ENCODE measurements at places on chromosomes 16 and 17.
A peak's percentile ranks its signal among the peaks of the same experiment; 100 is the strongest.

DNA sequence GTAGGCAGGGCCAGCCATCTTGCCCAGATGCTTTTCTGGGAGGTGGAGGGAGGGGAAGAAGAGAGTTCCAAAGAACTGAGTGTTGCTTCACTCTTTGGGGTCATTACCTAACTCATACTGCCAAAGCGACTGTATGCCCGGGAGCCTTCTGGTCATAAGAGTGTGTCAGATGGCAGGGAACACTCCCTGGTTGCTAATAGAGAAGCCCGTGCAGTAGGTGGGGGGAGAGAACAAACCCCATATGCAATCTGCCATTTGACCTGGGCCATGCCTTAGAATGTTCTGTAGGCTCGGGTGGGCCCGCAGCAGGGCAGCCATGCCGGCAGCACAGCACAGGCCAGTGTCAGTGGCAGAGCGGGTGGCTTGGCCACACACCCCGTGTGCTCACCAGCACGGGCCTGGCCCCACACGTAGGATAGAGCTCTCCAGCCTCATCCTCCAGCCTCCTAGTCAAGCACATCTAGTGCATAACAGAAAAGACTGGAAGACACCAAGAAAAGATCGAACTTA lies 120.5 kb downstream of the SOCS1 start:
- DNase-seq, result no peak

DNA sequence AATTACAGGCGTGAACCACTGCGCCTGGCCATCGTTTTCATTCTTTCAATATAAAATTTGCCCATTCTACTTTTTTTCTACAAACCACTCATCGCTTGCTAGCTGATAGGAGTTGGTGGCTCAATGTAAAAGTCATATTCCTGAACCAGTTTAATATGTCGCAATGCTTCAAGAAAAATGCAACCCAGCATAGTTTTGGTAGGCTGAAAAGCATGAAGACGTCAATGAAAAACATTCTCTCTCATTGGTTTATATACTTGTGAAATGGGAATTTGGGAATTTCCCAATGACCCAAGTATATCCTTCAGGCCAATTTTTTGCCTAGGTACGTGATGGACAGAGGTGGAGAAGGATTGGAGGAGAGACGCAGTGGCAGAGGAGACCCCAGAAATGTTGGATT lies 26.9 kb downstream of the USP43 start:
- DNase-seq, result no peak

DNA sequence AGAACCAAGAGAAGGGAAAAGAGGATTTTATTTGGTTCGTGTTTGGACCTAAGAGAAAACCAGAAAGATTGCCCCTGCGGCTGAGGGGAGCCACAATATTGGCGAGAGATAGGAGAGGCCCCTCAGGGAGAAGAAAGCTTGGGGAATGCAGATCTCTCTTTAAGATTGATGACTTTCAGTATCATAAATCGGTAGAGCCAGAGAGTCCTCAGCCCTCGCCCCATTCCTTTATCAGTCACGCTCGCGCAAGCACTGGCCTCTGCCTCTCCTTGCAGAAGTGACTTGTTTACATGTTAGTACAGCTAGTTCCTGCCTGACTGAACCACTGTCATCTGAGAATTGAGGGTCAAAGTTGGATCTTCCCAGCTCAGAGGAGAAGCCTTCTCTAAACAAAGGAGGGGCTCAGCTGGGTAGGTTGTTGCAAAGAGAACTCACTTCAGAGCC lies 21.5 kb upstream of the KRT19 start:
- no peak for DNase-seq

DNA sequence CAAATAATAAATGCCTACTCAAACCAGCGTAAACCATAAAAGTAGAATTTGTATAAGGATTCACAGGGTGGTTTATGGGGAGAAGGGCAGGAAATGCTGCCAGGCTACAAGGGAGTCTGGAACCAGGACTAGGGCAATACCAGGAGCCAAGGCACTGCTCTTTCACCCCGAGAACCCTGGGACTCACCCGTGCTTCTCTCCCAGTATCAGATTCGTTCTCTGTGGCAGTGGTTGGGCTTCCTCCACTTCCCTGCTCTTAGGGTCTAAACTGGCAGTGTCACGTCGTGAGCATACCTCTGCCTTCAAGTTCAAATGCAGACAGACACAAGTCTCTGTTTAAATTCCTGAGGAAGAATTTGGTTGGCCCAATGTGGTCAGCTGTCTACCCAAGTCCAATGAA lies 49.3 kb downstream of the PRKCA start:
- DNase-seq, result no peak

GRCh38 chr16:5193861-5194260 lies 96.3 kb upstream of the EEF2KMT start:
- DNase-seq, result no peak

GRCh38 chr16:1828645-1829410 lies 1.8 kb downstream of the FAHD1 start:
- DNase-seq, result no peak

- DNase-seq, result peak; percentile 23
Measured at GRCh38 chr17:27879987-27880608, 13.1 kb downstream of the LYRM9 start.

- DNase-seq, result peak; percentile 7
Measured at GRCh38 chr17:21119247-21119918, 7.4 kb upstream of the DHRS7B start.

DNA sequence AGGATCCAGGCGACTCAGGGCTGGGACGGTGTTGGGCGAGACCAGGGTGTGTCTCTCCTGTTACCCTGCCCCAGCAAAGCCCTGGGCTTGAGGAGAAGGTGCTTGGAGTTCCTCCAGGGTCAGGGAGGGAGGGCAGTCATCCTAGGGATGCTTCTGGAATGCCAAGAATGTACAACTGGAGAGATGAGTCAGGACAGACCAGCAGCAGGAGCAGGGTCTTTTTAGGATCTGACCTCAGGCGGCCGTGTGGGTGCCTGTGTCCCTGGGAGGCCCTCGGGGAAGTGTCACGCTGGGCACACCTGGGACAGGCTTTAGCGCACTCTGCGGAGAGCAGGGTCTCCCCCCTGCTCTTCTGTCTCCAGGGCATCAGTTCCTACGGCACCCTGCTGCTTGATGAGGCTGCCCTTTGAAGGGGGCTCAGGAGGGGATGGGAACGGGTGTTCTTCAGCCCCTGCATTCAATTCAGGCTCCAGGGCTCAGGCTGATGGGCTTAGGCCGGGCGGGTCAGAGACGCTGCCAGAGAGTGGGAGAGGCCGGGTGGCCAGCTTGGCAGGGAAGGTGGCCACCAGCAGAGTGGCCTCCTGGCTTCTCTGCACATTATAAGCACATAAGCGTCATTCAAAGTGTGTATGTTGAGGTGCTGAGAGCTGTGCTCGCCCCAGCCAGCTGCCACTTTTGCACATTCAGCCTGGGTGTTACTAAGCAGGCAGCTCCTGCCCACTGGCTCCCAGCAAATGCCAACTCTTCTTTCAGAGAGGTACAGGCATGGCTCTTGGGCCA lies 8.4 kb upstream of the MTSS2 start:
- DNase-seq, result no peak

GRCh38 chr17:72226322-72226721 lies 105.5 kb downstream of the SOX9 start:
- no peak for DNase-seq

DNA sequence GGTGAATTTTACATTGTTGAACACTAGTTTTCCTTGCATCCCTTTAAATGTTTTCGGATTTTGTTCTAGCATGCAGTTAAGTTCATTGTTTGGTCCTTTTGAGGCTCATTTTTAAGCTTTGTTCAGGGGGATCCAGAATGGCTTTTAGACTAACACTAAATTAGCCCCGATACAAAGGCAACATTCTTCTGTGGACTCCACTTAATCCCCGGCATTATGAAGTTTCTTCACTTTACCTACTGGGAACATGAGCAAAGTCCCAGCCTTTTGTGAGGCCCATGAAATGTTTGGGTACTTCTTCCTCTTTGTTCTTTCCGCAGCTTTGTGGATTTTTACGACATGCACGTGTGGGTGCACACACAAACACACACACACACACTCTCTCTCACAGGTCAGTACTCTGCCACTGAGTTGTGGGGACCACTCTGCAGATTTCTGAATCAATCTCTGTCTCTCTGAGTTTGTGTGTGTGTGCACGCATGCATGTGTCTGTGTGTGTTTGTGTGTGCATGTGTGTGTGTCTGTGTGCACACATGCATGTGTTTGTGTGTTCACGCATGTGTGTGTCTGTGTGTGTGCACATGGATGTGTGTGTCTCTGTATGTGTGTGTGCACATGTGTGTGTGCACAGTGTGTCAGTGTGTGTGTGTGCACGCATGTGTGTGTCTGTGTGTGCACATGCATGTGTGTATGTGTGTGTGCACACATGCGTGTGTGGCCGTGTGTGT lies 240.4 kb upstream of the TNRC6C start:
- DNase-seq, result no peak

GRCh38 chr16:79542237-79542774 lies 58.2 kb downstream of the MAF start:
- DNase-seq, result no peak

DNA sequence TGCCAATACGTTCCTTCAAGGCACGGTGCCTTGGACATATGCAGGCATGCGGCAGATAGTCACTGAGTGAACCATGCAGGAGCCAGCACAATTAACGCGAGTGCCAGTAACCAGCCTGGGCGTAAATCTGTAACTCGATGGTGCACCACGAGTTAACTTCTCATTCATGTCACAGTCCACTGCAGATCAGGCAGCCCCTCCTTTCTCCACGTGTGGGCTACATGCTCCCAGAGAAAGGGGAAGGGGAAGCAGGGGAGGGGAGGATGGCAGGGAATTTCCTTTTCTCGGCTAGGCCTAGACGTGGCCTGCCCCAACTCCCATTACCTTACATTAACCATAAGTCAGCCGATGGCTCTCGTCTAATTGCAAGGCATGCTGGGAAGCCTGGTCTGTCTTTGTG lies 287.9 kb downstream of the CPPED1 start:
- DNase-seq, result no peak

DNA sequence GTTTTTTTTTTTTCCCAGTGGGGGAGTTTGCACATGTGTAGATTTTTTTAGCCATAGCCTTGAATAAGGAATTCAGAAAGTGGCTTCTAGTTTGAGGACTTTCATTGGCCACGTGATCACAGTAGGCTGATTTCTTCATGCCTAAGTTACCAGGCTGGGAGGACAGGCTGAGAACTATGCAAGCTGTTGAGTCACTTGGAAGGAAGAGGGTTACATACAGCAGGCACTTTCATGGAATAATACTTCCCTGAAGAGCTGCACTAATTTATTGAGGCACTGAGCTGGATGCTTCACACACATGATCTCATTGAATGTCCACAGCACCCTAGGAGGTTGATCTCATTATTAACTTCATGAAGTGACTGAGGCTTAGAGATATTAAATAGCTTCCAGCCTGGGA lies 22.8 kb downstream of the PRKCB start:
- no peak for DNase-seq

DNA sequence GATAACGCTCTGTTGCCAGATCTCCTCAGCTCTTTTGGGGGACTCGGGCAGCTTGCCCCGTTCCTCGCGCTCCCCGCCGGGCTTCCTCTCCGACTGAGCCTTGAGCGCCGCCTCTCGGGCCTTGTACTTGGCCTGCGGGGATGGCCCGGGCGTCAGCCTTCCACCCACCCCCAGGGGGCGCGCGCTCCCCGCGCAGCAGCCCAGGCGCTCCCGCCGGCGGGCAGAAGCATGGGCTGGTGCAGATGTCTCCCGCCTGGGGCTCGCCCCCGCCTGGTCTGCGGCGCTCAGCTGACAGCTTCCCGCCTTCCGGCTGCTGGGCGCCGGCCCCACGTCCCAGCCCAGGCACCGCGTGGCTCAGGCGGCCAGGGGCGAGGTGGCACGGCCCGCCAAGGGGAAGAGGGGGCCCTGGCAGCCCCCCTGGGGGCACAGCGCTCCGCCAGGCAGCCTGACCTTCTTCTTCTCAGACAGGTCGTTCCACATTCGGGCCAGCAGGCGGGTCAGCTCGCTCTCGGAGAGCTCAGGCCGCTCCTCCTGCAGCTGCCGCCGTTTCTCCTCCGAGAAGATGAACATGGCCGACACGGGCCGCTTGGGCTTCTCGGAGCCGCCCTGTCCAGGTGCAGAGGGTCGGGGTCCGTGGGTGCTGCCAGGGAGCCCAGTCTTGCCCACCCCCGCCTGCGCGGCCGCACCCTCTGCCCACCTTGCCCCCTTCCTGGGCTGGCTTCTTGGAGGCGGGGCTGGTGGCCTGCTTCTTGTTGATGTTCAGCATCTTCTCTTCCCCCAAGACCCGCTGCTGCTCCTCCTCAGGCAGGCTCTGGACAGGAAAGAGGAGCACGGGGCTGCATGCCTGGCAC lies 8.9 kb downstream of the UBTF start:
- DNase-seq, result no peak

DNA sequence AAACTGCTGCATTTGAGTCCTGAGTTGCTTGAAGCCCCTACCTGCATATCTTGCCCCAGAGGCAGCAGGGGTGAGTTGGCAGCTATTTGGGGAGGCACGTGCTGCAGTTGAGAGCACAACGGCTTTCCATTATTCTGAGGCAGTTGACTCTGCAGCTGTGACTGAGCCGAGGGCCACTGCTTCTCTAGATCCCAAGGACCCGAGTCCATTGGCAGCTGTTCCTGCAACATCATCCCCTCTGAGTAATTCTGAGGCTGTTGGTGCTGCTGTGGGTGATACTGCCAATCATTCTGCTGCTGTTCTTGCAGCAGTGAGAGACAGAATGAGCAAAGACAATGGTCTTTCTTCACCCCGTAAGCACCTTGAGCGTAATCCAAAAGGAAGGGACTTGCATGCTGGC lies 12.7 kb downstream of the TERF2IP start:
- DNase-seq, result no peak

GRCh38 chr16:19479302-19479721 lies 42.6 kb downstream of the GDE1 start:
- DNase-seq, result no peak

- no peak for DNase-seq
Measured at GRCh38 chr17:82089723-82090548, 8.1 kb downstream of the FASN start.

- DNase-seq, result no peak
Measured at GRCh38 chr17:76274112-76274956, 9.2 kb downstream of the UBALD2 start.

GRCh38 chr16:54455030-54455725 lies 168.6 kb upstream of the IRX3 start:
- DNase-seq, result no peak

DNA sequence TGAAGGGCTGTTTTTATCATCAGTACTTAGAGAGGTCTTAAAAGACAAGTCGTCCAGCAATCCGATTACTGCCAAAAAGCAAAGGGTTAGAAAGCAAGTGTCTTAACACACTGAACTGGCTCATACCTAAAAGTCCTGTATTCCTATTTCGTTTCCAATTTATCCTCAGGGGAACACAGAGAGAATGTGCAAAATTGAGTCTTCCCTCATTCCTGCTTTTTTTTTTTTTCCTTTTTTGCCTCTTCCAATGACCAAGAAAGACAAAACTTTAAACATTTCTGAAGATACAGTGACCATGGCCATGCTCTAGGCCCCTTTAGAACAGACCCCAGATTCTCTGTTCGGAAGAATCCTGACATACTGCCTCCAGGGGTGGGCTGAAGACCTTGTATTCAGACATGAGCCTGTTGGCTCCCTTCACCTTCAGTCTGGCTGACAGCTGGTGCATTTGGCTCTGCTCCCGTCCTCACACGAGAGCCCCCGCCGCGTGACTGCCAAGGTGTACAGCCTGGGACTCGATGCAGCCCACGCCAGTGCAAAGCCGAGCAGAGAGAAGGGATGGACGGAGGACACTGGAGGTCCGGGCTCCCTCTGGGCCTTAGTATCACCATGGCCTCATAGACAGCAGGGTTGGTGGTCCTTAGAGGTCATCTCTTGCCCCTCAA lies 47.0 kb downstream of the COTL1 start:
- no peak for DNase-seq

GRCh38 chr16:21626659-21627277 lies 25.6 kb downstream of the IGSF6 start:
- no peak for DNase-seq

GRCh38 chr17:38894276-38894675 lies 24.4 kb downstream of the LASP1 start:
- DNase-seq, result no peak

Measured in DMS79 (cell line).